ENCODE measurements at places on chromosomes 5 and 9.

DNA sequence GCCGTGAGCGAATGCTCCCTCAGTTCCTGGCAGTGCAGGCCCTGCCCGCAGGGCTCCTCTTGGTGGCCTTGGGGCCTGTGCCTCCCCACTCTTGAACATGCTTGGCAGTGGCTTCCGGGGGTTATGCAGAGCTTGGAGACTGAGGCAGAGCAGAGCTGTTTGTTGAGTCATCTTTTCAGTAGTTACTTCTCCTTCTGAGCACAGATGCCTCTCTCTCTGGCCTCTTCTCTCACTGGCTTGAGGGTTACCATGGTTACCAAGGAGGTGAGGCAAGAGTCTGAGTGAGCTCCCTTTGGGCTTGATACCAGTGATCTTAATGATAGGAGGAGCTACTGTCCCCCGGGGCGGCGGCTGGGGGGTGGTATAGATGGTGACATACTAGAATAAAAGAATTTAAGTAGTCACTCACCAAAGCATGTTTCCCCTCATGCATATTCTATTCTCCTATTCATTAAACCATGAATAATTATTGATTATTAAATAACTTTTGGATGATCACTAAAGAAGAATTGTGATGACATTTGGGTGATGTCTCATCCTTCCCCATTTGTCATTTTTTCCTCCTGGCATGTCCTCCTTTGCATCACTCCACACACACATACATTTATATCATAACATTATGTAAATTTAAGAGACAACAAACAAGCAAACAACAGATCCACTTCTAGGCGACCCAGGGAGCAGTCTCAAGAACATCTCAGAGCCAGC lies 111.1 kb downstream of the ARHGAP26 start:
- DNase-seq: no peak

- no peak for DNase-seq
Measured at GRCh38 chr5:34534523-34535103, 121.5 kb upstream of the RAI14 start.

- no peak for DNase-seq
Measured at GRCh38 chr5:144950996-144951395, 780.3 kb downstream of the KCTD16 start.

DNA sequence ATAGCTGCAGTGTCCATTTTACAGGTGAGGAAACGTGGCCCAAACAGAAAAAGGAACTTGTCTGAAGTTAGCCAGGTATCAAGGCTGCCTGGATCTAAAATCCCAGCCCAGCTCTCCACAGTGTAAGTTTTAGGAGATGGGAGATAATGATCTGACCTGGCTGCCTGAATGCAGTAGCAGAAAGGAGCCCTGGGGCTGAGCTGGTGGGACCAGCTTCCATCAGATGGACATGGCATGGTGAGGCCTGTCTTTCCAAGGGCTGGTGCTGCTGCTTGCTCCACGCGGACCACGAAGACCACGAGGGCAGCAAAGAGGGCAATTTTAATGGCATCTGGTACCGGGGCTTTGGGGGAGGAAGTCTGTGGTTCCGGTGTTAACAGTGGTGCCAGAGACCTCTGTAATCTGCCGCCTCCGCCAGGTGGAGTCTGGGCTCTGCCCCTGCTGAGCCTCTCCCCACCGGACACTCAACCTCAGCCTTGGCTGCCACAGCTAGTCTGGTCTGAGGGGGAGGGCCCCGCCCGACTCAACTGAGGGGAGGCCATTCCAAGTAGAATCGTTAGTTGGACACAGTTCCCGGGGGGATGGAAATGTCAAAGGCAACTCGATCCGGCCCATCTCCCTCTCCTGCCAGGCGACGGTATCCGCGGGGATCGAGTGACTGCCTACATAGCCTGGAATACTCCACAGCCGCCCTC lies 650 bp downstream of the MYORG start:
- peak; percentile 30 for DNase-seq

DNA sequence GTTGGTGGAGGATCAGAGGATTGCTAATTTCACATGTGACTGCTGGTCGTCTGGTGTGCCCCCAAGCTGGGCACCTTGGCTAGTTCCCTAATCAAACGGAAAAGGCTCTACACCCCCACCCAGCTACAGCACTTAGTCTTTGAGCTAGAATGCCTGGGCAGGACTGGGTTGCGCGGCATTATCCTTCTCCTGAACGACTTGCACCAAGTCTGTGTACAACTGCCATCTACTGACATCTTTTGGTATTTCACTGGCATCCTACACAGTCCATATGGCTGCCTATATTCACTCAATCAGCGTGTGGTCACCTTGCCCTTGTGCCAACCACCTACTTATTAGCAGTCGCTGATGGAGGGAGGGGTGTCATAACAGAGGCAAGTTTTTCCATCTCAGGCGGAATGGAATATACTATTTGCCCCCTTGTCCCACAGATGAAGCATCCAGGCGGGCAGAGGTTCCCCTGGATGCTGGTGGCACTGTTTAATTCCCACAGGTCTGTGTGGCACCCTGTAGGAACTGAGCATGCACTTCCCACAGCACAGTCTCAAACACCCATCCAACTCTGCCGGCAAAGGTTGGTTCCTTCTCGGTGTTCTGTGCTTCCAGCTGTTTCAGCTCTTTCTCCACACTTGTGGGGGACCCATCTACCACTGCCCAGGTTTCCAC lies 150.1 kb downstream of the OSTF1 start:
- peak; percentile 8 for DNase-seq

GRCh38 chr9:71349218-71349617 lies 227.8 kb upstream of the TRPM3 start:
- DNase-seq: no peak

GRCh38 chr5:72064801-72065570 lies 42.3 kb upstream of the MAP1B start:
- DNase-seq: no peak

- DNase-seq: no peak
Measured at GRCh38 chr9:121945849-121946248, 147.3 kb downstream of the TTLL11 start.

- DNase-seq: no peak
Measured at GRCh38 chr9:125997196-125997823, 250.1 kb downstream of the PBX3 start.

DNA sequence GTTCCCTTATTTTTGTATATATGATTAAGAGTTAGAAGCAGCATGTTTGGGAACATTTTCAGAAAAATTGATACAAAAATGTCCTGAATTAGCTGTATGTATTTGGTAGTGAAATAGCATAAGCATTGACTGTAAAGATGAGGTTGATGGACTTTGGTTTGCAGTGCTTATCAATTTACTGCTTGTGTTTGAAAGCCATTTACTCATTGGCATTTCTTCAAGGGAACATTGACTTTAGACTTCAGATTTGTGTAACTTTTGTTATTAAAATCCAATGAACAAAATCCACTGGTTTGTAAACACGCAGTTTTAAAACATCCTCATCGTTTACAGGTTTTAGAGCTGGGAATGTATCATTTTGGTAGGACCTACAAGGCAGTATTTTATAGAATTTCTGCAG lies 61.3 kb downstream of the KDM4C start:
- DNase-seq: no peak

GRCh38 chr5:132227485-132228240 lies at the start of gene P4HA2:
Gene P4HA2, minus strand, starts transcription at chr5:132227853. Its CDS starts 9,227 bp downstream, at chr5:132218626.
- DNase-seq: peak; percentile 69

- DNase-seq: no peak
Measured at GRCh38 chr5:17080361-17080760, 137.1 kb upstream of the BASP1 start.

DNA sequence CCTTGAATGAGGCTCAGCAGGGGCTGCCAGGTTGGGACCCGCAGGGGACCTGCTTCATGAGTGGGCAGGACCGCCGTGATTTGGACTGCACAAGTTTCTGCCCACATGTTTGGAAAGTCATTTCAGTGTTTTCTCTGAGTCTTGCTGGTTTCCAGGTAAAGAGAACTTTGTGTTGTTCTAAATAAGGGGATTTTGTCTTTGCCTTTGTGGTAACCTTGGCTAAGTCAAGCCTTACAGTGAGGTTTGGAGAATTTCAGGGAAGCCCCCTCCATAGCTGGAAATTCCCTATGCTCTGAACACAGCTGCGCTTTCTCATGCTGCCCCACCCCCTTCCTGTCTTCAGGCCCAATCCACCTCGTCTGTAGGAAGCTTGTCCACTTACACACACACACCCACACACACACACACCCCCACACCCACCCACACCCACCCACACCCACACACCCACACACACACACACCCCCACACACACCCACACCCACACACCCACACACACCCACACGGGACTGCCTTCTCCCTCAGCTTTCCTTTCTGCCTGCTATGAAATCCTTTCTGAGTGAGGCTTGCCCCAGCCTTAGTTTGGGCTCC lies 270.1 kb downstream of the HSPA4 start:
- DNase-seq: peak; percentile 54

GRCh38 chr5:130109152-130109551 lies 204.9 kb downstream of the CHSY3 start:
- no peak for DNase-seq

GRCh38 chr9:37464426-37465248 lies 613 bp downstream of the ZBTB5 start:
- DNase-seq: peak; percentile 71

GRCh38 chr9:107345327-107345726 lies 62.2 kb downstream of the RAD23B start:
- no peak for DNase-seq

DNA sequence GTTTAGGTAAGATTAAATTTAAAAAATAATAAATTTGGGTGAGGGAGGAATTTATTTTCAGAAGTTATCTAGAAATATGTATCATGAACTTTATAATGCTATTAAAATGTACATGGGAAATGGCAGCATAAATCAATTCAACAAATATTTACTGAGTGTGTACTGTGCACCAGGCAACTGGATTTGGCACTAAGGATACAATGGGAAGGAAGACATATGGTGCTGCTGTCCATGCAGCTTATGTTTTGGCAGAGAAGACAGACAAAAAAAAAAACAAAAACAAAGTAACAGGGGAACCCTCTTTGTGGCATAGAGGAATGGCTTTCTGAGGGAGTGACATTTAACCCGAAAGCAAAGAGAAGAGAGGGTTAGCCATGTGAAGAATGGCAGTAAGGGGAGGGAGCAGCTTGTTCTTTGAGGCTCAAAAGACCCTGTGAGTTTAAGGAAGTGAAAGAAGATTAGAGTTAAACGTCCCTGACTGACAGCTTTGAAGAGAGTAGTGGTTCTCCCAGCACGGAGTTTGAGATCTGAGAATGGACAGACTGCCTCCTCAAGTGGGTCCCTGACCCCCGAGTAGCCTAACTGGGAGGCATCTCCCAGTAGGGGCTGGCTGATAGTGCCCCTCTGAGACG lies 23.9 kb downstream of the CNTRL start:
- no peak for DNase-seq

DNA sequence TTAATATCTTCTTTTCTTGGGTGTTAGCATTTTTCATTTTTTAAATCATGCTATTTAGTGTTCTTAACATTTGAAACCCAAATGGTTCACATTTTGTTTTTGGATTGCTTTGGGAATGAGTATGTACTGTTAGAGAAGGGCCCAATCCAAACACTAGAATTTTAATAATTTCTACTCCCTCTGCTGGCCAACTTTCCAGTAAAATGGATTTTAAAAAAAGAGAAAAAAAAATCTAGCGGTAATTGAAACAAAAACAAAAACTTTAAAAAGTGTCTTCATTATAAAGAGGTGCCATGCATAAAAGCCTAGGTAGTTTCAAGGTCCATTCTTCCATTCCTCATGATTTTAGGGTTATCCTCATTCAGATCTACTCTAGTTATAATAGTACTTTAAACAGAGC lies 32.1 kb upstream of the RICTOR start:
- no peak for DNase-seq

- no peak for DNase-seq
Measured at GRCh38 chr9:99013550-99013949, 69.8 kb downstream of the COL15A1 start.

GRCh38 chr5:167857321-167857720 lies 434.1 kb upstream of the WWC1 start:
- no peak for DNase-seq

- no peak for DNase-seq
Measured at GRCh38 chr9:129517006-129517405, 103.9 kb downstream of the C9orf50 start.

DNA sequence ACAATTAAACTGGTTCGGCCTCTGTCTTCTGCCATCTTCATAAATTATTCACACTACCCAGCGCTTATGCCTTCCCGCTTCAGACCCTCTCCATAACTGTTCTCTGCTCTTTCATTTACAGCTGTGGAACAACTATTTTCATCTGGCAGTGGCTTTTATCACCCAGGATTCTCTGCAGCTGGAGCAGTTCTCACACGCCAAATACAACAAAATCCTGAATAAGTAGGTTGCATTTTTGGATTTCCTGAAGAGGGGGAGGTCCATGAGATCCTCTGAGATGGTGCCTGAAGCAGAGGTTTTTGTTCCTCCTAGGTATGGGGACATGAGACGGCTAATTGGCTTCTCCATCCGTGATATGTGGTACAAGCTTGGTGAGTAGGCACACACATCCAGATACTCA lies 28.1 kb upstream of the INSYN2B start:
- DNase-seq: no peak

DNA sequence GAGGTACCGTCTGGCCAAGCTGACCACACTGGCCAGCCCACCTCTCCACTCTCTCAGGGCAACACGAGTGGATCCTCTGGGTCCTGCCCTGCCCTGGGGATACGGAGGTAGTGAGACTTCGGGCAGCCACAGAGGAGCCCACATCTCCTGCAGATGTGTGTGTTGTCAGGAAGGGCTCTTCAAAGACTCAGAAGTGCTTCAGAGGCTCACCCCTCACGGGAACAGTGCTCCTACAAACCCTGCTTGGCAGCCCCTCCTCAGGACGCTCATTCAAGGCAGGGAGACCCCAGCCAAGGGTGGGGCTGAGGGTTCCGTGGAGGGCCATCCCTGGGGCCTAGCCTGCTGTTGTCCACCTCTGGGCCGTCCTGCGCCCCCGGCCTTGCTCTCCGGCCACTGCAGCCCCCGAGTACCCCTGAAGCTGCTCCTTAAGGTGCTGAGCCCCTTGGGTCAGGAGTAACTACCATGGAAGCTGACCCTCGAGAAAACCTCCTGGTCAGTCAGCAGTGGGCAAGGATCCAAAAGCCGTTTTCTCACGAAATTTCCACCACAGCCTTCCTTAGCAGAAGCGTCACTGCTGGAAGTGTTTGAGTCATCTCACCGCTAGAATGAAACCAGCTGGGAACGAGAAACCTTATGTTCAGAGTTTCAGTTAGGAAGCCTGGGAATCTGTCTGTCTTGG lies 23.2 kb upstream of the LRRC14B start:
- no peak for DNase-seq

DNA sequence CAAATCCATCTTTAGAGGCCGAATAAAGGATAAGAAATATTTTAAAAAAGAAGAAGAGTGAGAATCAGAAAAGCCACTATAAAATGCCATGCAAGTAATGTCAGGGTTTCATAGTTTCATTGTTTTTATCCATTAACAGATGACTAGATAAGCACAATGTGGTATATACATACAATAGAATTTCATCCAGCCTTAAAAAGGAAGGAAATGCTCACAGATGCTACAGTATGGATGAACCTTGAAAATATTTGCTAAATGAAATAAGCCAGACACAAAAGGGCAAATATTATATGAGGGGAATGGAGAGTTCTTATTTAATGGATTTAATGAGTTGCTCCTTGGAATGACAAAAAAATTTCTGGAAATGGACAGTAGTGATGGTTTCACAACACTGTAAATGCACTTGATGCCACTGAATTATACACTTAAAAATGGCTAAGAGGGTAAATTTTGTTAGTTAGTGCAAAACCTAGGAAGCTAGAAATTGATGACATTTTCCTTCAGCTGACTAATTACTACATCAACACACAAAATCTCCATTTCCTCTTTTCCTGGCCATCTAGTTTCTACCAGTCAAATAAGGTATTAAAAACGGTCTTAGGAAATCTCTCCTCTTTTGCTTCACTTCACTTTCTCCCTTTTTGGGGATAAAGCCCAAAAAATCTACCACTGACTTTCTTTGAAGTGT lies 86.6 kb downstream of the GNA14 start:
- no peak for DNase-seq
